ENCODE measurements at places on chromosomes 6 and 20.

GRCh38 chr6:139371421-139372203, 2.8 kb downstream of the CITED2 start:
- DNase-seq = no peak

DNA sequence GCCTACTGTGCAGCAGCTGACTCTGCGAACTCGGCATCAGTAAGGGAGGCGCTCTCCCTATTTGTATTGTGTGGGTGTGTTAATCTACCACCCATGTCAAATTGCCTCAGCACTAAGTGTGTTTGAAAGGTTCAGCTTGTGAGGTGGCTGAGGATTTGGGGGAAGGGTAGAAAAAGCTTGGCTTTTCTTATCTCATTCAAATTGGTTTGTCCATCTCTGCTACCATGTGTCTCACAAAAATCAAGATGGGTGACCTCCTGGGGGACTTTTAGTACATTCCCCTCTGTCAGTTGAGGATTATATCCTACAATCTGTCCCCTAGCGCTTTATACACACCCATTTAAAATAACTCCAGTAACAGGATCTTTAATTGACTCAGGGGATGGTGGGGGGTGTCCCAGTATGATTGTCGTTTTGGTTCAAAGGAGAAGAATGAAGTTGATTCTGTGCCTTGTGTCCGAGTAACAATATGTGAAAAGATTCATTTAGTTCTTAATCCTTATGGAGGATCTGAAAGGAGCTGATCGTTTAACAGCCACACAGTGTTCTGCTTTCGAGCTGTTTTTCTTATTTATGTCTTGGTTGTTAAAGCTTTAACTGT, 609.6 kb downstream of the PKHD1 start:
- no peak for DNase-seq

DNA sequence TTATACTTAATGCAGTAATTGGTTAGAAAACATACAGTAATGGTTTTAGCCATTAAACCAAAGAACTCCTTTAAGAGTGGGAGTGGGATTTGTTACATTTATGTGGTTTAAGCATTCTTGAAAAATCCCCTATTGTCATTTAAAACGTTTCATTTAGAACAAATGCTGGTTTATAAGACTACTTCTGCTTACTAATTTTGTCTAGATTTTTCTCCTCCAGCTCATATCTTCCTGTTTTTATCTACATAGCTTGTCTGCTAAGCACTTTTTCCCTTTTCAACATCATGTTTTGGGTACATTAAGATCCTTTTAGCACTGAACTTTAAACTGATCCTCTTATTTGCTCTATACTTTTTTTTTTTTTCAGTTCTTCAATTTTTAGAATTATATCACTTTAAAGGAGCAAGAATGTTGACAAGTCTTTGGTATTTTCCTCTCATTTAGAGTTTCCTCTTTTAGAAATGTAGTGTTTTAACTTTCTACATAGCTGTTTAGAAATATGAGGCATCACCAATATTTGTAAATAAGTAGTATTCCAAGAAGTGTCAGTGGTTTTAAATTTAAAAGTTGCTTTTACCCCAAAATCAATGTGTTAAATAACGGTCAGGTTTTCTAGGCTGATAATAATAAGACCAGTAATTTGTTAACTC, 80.9 kb downstream of the SESN1 start:
- no peak for DNase-seq

- no peak for DNase-seq
Observed at GRCh38 chr6:80454661-80455365, 348.3 kb downstream of the BCKDHB start.

GRCh38 chr20:51447097-51447764, 95.3 kb downstream of the NFATC2 start:
- no peak for DNase-seq

All from activated CD4-positive, alpha-beta T cell treated with anti-CD3 and anti-CD28 coated beads, Interleukin-2, amount 50 U/mL, for 4 hours (primary cell).